ENCODE measurements at places on chromosomes 13 and 19.
A peak's percentile ranks its signal among the peaks of the same experiment; 100 is the strongest.

DNA sequence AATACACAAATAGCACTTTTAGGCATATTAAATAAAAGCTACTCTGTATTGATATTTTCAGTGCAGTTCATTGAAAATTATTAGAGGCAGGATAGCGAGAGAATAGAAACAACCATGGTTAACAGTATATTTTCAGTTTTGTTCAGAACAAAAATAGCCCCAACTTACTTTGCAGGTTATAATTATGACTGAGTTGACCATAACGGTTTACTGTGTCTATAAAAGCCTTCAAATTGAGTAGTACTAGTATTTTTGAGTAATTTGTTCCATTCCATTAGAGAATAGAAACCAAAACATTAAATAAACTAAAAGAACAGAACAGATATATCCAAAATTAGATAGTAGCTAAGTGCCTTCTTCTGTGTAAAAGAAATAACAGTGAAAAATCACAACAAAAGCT lies 1108.4 kb upstream of the PCDH20 start:
- no peak for DNase-seq

- no peak for DNase-seq
These were observed 6.3 kb downstream of the NHLRC3 start for GRCh38 chr13:39044536-39044935.

DNA sequence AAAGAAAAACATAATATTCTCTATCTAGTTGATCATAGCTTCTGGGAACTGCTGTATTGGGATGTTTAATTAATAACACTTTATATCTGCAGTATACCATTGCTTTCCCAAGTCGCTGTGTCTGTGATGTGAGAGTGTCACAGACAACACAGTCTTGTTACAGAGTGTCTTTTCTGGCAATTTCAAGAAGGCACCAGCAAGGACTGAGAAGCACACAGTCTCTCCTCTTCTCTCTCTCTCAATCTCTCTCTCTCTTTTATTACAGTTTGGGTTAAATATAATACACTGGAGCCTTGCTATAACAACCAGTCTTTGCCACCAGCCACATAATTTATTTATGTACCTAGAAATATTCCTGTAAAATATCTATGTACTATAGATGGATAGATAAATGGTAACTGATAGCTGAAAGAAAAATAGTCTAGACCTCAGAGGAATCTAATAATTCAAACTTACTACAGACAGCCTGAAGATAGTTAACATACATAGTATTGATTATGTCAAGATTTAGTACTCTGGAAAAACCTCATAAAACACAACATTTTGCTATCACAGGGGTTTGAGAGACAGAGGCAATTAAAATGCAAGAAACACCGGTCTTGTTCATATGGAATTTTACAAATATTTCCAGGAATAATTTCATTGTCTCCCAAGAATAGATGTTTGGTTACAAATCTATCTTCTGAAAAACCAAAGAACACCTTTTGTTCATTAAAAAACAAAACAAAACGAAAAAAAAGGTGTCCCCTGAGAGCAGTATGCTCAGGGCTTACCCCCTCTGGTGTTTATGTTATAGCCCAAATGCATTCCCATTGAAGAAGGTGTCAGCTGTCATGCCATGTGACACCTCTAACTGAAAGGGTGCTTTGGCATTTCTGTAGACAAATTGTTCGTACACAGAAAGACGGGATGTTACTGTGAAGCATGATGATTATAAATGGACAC lies 507.8 kb downstream of the TBC1D4 start:
- no peak for DNase-seq

GRCh38 chr19:2100719-2101061 lies 4.0 kb downstream of the IZUMO4 start:
- DNase-seq = no peak

GRCh38 chr19:31717269-31717923 lies 368.2 kb upstream of the TSHZ3 start:
- no peak for DNase-seq

- peak; percentile 64 for DNase-seq
These were observed 798 bp downstream of the SLC1A5 start for GRCh38 chr19:46787331-46788261.

DNA sequence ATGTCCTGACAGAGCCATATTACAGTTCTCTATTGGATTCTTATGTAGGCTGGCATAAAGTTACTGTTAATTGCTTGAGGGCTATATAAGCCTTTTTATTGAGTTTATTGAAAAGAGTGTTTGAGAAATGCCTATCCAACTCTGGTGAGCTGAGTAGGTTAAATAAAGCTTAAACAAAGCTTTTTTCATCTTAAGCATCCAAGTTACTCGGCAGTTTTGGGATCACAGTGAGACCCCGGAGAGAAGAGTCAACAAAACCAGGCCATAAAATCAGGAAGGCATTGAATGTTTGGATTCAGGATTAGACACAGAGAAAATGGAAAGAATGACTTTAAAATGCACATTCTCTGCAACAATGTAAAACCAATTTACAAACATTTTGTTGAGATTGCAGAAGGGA lies 588.5 kb downstream of the DACH1 start:
- no peak for DNase-seq

- no peak for DNase-seq
These were observed 327 bp downstream of the PTGER1 start for GRCh38 chr19:14474827-14475226.

- DNase-seq = no peak
These were observed 30.7 kb downstream of the NFIX start for GRCh38 chr19:13025819-13026456.

DNA sequence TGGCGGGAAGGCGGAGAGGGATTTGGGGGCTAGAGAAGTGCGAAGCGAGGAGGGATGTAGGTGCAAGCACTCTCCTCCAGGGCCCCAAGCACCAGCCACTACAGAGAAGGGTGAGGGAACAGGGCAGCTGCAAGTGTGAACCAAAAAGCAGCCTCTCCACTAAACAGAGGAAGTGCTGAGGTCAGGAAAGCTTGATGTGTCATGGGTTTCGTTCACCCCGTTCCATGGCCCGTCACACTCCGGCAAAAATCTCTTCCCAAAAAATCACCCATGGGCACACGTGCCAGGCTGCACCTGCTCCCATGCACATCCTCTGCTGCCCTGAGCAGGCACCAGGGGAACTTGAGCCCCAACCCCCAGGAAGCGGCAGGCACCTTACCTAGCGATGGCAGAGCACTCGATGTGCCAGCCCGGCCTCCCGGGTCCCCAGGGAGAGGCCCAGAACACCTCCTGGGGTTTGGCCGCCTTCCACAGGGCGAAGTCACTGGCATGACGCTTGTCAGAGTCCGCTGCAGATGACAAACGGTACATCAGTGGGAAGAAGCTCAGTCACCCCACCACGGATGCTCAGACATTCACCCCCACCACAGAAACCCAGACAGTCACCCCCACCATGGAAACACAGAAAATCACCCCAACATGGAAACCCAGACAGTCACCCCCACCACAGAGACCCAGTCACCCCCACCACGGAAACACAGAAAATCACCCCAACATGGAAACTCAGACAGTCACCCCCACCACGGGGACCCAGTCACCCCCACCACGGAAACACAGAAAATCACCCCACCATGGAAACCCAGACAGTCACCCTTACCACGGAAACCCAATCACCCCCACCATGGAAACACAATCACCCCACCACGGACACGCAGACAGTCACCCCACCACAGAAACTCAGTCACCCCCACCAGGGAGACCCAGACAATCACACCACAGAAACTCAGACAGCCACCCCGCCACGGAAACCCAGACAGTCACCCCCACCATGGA lies 29.0 kb downstream of the CARS2 start:
- no peak for DNase-seq

GRCh38 chr19:34493649-34494044 lies 12.1 kb downstream of the WTIP start:
- DNase-seq = no peak

GRCh38 chr13:20354722-20355121 lies 122.6 kb upstream of the GJB6 start:
- no peak for DNase-seq

GRCh38 chr19:15863272-15863671 lies 34.6 kb downstream of the CYP4F2 start:
- no peak for DNase-seq

DNA sequence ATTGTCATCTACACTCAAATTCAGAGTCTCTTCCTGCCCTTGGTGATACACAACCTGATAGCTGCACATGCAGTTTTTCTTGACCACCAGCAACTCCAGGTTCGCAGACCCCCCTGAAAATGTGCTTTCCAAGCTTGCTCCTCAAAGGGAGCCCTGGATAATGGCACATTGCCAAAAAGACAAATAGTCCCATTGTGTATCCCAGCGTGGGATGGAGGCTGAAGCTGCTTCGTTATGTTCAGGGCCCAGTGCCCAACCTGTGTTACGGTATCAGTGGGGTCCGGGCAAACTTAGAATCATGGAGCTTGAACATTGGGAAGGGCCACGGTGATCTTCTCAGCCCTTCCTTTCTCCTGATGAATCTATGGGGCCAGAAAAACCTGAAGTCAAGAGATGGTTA lies 173.0 kb downstream of the TEX29 start:
- no peak for DNase-seq

DNA sequence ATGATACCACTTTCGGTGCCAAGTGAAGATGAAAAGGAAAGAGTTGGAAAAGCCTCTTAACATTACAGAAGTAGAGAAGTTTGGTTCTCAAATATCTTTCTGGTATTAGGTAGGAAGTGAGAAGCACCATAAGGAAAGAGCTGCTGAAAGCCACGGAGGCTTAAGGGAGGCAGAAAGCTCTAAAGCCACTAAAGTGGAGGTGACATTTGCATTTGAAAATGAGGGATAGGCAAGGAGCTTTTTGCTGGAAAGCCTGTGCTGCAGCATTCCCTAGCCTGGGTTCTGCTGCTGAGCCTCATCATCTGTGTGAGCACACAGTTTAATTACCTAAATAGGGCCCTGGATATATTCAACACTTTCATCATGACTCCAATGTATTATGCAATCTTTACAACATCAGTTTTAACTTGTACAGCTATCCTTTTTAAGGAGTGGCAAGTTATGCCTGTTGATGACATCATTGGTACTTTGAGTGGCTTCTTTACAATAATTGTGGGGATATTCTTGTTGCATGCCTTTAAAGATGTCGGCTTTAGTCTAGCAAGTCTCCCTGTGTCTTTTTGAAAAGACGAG lies 315.4 kb downstream of the RBM26 start:
- DNase-seq = no peak

GRCh38 chr13:97976610-97977521 lies 23.4 kb downstream of the IPO5 start:
- DNase-seq = peak; percentile 36

GRCh38 chr13:57824121-57824520 lies 192.6 kb downstream of the PCDH17 start:
- no peak for DNase-seq

DNA sequence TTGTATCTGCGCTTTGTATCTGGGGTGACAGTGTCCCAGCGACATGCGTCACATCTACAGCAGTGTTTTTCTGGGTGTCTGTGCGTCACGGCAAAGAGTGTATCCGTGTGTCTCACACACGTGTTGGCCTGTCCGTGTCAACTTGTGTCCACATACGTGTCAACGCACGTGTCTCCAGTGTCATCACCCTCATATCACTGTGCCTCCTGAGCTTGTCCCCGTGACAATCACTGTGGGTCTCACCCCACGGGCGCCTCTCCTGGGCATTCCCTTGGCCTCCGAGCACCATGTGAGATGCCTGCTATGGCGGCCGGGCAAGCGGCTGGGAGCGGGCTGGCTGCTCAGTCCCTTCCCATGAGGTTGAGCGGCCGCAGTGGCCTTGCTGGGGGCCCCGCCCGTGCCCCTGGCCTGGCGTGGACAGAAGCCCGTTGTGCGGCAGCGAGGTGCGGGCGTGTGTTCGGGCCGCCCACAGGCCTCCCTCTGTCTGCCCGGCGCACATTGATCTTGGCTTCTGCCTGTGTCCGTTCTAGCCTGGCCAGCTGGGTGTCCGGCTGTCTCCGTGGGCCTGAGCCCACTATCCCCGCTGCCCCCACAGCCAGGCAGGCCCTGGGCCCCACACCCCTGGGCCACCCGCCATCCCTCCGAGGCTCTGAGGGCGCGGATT lies 6.4 kb downstream of the NFIX start:
- no peak for DNase-seq

GRCh38 chr19:6032381-6032780 lies 54.4 kb upstream of the RANBP3 start:
- no peak for DNase-seq

DNA sequence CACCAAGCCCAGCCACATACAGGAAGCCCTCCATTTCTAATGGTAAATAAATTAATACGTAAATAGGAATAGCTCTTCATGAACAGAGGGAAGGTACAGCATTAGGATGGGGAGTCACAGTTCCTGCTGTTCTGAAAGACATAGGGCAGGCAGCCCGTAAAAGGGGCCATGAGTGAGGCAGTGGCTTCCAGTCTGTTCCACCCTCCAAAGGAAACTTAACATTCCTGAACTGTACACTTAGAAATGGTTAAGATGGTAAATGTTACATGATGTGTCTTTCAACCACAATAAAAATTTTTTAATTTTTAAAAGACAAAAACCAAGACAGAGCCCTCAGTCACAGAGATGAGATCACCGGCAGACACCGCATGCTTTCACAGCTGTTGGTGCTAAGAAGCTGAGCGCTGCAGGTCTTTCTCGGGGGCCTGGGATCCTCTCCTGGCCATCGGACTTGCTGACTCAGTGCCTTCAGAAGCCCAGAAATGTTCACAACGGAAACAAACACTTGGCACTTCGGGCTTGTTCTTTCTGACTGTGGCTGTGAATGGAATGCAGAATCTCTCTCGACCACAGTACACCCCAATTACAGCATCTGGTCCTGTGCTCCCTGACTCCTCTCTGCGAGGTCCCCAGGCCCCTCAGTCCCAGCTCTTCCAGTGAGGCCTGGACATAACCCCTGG lies 36.4 kb downstream of the EPS15L1 start:
- DNase-seq = no peak

DNA sequence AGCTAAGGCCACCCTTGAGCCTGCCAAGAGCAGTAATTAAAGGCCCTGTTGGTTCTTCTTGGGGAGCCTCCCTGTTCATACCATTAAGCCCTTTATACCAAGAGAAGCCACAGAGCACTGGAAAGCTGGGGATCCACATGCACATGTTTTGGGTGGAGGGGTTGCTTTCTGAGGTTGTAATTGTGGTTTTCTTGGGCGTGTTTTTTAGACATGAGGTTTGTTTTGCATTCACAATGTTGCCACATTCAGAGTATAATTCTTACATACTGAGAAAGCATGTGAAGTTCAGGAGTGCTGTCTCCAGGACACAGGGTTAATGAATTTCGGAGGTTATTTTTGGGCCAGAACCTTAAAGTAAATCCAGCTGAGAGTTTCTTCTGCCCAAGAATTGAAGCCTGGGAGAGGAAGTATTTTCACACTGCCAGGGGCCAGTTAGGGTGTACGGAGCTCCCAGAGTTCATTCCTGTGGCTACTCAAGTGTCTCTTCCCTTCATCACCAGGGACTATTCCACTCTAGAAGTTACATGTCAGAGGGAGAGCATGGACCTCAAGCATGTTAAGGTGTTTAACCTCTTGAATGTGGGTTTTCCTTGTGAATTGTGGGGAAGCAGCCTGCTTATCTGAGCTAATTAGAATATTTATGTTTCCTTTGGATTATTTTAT lies 37.0 kb downstream of the ZNF136 start:
- DNase-seq = no peak

- DNase-seq = no peak
These were observed 661.5 kb downstream of the FGF9 start for GRCh38 chr13:22332416-22332815.
